ENCODE measurements at places on chromosomes 6 and 20.
A peak's percentile ranks its signal among the peaks of the same experiment; 100 is the strongest.

GRCh38 chr6:74720923-74721322 lies 484.9 kb downstream of the COL12A1 start:
- DNase-seq, result no peak

DNA sequence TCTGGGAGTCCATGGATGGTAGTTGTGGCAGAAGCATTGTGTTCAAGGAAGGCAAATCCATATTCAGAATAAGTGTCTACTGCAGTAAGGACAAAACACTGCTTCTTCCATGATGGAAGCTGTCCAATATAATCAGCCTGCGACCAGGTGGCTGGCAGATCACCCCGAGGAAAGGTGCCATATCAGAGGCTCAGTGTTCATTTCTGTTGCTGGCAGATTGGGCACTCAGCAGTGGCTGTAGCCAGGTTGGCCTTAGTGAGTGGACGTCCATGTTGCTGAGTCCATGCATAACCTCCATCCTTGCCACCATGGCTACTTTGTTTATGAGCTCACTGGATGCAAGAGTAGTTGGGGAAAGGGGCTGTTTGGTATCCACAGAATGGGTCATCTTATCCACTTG lies 130.2 kb downstream of the SGK1 start:
- no peak for DNase-seq

- DNase-seq, result no peak
These were observed 150.3 kb downstream of the PTPRK start for GRCh38 chr6:128370072-128370471.

DNA sequence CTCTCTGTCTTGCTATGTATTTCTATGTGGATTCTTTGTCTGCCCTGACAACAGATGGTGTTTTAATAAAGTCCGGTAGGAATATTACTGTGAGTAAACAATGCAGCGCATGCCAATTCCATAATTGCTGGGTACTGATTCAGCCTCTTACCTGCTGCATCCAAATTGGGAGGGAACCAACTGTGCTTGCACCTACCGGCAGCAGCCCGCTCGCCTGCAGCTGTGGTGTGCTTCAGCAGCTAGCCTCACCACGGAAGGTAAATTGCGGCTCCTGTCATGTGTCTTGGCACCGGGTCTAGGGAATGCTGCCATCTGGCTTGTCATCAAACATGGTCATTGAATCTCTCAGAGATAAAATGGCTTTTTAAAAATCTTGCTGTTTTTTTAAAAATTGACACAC lies 704.8 kb upstream of the SLC35B3 start:
- no peak for DNase-seq

DNA sequence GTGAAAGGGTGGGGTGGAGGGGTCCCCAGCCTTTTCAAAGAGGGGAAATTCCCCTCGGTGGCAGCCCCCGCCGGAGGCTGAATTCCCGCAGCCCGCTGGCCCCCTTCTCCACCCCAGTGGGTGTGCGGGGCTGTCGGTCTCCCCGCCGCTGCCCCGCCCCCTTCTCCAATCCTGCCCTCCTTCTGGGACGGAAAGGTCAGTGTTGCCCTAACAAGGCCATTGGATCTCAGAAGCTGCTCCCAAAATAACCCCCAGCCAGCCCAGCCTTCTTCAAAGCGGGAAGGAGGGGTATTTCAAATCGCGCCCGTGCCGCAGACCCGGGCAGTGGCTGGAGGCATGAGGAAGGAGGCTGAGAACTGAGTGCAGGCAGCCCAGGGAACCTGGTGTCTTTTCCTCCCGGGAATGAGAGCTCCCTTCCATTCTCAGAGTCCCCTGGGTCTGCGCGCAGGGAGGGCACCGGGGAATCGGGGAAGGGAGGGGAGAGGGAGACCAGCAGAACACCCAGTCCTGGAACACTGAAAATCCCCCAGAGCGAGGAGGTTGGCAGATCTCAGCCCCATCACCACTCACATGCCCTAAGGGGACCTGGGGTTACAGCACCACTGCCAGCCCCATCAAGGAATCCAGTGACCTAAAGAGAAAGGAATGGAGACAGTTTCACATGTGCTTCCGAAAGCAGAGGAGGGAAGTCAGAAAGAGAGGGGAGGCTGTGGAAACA lies at the start of gene JPH2:
JPH2 (minus strand) TSS at position 135 of the 718 bp plus-strand sequence. CDS start 483 bp downstream, outside the sequence.
- DNase-seq, result no peak

GRCh38 chr20:24993337-24994185 lies 1.0 kb upstream of the APMAP start:
- DNase-seq, result no peak

GRCh38 chr6:147033267-147033666 lies 170.9 kb upstream of the STXBP5 start:
- peak; percentile 47 for DNase-seq

GRCh38 chr6:113636357-113636824 lies 220.8 kb upstream of the MARCKS start:
- DNase-seq, result no peak

- no peak for DNase-seq
These were observed 593.3 kb upstream of the HS3ST5 start for GRCh38 chr6:114936080-114936479.

DNA sequence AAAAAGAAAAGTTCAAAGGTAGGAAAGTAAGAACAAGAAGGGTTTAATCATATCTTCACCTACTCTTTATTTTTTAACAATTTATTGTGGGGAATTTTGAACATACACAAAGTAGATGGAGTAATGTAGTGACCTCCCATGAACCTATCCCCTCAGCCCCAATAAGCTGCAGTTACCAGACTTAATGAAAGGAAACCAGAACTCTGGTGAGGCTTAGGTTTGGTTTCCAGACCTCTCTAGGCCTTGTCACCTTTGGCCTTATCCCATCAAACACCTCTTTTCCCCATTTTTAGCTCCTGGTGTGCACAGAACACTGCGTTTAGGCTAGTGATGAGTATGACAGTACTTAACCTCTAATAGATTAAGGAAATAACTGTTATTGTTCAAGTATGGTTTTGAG lies 42.0 kb downstream of the CBFA2T2 start:
- no peak for DNase-seq

DNA sequence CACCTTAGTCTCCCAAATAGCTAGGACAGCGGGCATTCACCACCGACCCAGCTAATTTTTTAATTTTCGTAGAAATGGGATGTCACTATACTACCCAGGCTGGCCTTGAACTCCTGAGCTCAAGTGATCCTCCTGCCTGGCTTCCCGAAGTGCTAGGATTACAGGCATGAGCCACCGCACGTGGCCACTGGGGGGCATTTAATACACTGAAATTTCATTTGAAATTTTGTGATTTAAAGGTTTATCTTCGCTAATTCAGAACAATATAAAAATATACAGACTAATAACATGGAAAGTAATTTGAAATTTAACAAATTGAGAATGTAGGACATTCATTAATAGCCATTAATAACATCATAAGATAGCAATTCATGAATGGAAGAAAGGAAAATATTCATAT lies 20.5 kb upstream of the TBC1D32 start:
- DNase-seq, result no peak

- DNase-seq, result no peak
These were observed 33.0 kb downstream of the PRPH2 start for GRCh38 chr6:42689371-42689770.

DNA sequence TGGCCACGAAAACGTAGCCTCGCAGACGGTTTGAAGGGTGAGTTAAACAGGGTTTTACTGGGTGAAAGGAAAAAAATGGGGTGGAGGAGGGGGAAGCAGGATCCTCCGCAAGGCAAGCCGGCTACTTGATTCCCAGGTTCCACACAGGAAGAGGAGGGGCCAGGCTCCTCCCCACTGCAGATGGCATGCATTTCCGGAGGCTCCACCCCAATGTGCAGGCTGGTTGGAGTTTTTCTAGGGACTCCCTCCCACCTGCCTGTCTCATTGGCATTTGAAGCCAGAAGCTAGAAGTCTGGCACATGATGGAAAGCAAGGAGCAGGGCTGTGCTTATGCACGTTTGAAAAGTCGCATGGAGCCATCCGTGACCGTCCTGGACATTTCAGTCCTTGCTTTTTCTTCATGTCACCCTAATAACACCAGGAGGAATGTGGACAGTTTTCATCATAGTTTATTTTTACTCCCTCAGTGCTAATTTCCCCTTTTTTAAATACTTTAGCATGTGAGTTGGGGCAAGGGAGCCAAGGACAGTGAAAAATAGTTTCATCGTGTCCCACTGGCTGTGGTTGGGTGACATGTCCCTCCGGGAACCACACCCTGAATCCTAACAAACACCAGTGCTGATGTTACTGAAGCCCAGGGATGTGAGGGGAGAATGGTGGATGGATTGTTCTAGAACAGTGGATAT lies 100.1 kb upstream of the INSM1 start:
- DNase-seq, result peak; percentile 5

DNA sequence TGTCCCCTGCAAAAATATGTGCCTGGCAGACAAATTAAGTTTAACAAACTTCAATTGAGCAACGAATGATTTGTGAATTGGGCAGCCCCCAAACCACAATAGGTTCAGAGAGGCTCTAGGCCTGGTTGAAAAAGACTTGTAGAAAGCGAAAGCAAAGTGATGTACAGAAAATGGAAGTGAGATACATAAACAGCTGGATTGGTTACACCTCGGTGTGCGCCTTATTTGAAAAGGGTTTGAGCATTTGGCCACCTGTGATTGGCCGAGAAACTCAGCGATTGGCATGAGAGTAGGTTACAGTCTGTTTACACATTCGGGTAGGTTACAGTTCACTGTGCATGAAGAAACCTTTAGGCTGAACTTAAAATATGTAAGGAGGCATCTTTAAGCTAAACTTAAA lies 136.9 kb downstream of the CD83 start:
- DNase-seq, result no peak

- no peak for DNase-seq
These were observed 11.1 kb downstream of the EDEM2 start for GRCh38 chr20:35135867-35136586.

DNA sequence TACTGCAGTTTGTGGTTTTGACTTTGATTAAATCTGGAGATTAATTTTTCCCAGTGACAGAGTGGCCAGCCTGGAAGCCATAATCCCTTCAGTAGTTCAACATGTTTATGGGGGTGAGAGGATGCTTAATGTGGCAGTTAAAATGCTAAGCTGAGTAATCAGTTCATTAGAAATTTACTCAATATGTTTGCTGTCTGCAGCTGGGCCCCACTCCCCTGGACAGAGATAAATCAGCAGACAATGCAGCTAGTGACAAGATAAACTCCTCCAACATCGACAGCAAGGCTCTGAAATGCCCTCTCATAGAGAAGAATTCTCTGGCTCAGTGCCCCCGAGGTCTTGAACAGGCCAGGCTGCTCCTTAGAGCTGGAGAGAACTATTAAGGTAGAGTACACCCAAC lies 101.9 kb downstream of the LRFN2 start:
- no peak for DNase-seq

DNA sequence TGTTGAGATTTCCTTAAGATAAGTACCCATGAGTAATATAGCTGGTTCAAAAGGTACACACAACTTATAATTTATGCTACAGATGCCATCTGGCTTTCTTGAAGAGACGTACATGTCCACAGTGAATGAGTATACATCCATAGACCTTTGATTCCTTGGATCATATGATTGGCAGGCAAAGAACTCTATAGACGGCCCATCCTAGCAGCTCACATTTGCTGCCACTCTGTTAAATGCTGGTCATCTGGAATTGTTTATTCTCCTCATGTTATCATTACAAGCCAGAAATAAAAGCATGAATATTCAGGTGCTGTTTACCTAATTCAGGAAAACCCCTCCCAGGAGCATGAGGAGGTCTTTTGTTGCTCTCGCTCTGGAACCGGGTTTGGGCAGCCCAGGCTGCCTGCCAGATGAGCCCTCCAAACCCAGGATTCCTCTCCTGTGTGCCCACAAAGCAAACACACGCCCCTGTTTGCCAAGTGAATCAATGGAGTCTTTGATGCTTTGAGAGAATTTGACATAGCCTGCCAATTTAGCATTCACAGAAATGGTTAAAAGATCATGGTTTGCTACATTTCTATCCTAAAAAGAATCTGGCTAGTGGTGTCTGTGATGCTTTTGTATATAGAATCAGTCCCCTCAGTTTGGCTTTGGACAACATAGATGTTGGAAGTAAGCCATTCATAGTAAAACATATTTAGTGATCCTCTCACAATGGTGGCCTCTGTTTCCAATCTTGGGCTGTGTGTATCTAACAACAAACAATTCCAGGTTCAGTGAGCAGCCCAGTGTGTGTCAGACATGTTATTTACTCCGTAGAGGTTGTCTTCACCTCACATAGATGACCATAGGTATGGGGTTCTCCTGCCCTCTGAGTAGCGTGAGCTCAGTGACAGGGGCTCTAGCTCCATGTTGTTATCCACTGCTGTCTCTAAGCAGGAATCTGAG lies 17.5 kb upstream of the PLCG1 start:
- no peak for DNase-seq

DNA sequence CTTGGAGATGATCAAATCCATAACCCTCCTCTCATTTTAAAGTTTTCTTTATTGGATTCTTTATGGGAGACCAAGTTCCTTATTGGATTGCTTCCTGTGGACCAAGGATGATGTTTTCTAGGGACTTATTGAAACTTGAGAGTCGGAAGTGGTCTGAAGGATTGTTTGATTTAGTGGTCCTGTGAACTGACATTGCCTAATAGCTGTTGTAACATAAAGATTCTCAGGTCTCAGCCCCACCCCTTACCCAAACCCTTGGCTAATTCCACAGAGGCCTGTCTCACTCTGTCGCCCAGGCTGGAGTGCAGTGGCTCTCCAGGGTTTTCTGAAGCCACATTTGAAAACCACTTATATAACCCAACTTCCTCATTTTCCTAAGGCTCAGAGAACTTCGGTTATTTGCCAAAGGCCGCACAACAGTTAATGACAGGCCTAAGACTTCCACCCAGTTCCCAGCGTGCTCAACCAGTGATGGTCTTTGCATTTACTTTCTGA lies 77.0 kb downstream of the ATXN1 start:
- no peak for DNase-seq

DNA sequence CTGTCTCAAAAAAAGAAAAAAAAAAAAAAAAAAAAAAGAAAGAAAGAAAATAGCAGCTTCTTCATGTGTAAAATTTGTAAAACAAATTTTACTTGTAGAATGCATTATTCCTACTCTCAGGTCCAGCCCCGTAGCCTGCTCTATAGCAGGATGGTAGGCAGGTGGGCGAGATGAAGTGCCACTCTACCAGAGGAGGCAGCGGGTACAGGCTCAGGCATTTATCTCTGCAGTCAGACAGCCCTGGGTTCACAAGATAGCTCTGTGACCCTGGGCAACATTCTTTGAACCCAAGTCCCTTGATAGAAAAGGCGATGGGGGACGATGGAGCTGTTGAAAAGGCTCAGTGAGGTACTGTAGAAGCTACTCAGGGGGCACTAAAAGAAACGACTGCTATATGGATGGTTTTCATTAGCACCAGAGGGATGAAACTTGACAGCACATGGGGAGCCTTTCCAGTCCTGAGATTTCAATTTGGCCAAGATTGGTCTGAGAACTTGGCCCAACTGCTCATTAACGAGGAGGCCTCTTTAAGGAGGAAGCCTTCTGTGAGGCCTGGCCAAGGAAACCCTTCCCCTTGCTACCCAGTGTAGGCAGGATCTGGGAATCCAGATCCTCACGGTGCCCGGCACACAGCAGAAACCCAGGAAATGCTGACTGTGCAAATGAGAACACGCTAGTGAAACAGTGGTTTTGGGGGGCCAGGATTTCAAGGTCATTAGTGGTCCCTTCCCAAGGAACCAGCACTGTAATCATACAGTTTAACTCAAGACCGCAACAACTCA lies 63.1 kb downstream of the MYH7B start:
- no peak for DNase-seq

GRCh38 chr20:43492101-43492500 lies 15.4 kb upstream of the L3MBTL1 start:
- no peak for DNase-seq
